ENCODE measurements at places on chromosomes 12 and 14.

DNA sequence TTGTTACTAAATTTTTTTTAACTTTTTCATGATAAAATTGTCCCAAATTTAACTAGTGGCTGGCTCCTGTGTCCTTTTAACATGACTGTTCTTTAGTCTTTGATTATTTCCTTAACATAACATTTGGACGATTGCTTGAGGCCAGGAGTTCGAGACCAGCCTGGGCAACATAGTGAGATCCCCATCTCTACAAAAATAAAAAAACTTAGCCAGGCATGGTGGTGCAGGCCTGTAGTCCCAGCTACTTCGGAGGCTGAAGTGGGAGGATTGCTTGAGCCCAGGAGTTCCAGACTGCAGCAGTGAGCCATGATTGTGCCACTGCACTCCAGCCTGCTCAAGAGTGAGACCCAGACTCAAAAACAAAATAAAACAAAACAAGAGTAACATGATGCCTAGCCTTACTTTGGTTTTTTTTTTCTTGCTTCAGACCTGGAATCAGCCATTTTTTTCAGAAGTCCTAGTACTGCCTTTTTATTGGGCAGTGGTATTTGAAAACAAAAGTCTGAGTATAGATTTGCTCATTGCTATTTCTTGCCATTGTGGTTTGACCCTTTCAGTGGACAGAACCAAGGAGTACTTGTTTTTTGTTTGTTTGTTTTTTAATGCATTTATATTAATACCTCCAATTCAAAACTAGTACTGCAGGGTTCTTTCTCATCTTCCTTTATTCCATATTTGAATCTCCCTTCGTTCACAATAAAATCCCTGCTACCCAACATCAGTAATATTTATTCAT, 4.8 kb downstream of the TOGARAM1 start:
- no peak overlapping the region for H3K27ac ChIP-seq
- H3K27me3 ChIP-seq, result no peaks in the 10 kb centered on the region
- H3K36me3 ChIP-seq, result peaks cover 4% of the 10 kb centered on the region
- peak overlapping the region; percentile 31 for H3K4me3 ChIP-seq
- no peak for DNase-seq

DNA sequence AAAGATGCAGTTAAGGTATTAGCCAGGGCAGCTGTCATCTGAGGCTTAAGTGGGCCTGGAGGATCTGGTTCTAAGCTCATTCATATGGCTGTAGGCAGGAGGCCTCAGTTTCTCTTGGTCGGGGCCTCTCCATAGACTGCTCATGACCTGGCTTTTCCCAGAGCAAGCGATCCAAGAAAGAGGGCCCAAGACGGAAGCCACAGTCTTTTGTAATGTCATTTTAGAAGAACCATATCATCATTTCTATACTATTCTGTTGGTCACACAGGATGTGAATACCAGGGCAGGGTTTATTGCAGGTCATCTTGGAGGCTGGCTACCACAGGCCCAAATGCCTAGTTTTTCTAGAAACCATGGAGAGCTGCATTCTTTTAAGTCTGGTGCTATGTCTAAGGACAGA, 47.7 kb downstream of the GNG2 start:
- no peak for DNase-seq
- H3K27me3 ChIP-seq, result no peaks in the 10 kb centered on the region
- no peak overlapping the region for H3K27ac ChIP-seq
- H3K4me3 ChIP-seq, result no peak overlapping the region
- H3K4me1 ChIP-seq, result peaks cover 3% of the 10 kb centered on the region
- H3K36me3 ChIP-seq, result no peaks in the 10 kb centered on the region

GRCh38 chr12:131454418-131455217, 256.3 kb upstream of the SFSWAP start:
- no peak for DNase-seq
- H3K27me3 ChIP-seq, result no peaks in the 10 kb centered on the region
- H3K4me1 ChIP-seq, result peaks cover 28% of the 10 kb centered on the region

DNA sequence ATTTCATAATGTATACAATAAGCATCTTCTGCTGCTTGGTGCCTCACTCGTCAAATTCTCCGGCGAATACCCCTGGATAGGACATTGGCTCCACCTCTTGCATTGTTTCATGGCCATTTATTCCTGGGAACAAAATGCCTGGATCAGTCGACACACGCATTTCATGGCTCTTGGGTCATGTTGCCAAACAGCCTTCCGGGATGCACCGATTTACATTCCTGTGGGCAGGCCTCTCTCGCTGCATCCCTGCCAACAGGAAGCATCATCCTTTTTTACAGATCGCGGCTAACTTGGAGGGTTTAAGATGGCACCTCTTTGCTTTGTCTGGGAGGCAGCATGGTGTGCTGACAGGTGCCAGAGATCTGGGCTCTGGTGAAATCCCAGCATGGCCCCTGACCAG, 32.7 kb upstream of the RIMBP2 start:
- H3K27ac ChIP-seq, result no peak overlapping the region
- no peaks in the 10 kb centered on the region for H3K27me3 ChIP-seq
- H3K4me3 ChIP-seq, result no peak overlapping the region

GRCh38 chr12:52201451-52201839, 9.6 kb upstream of the KRT80 start:
- no peaks in the 10 kb centered on the region for H3K36me3 ChIP-seq
- H3K27ac ChIP-seq, result no peak overlapping the region
- no peaks in the 10 kb centered on the region for H3K27me3 ChIP-seq
- no peak overlapping the region for H3K4me3 ChIP-seq

GRCh38 chr14:77314539-77315457, 5.9 kb downstream of the POMT2 start:
- peaks cover 49% of the 10 kb centered on the region for H3K4me1 ChIP-seq
- H3K36me3 ChIP-seq, result no peaks in the 10 kb centered on the region
- H3K27me3 ChIP-seq, result no peaks in the 10 kb centered on the region
- DNase-seq, result no peak
- H3K4me3 ChIP-seq, result no peak overlapping the region

DNA sequence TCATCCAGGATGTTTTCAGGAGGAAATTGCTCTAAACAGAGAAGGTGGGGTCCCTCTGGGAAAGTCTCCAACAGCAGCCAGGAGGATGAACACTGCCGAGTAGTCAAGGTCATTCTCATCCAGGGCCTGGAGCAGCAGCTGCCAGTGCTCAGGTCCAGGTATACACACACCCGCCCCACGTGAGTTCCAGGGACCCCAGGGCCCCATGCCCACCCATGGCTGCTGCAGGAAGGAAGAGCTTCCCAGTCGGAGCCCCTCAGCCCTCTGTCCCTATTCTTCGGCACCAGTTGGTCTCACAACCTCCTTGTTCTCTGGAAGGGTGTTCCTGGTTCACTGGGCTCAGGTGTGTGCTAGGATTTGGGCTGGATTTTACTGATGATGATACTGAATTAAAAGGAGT, 72.7 kb downstream of the ACTN1 start:
- H3K36me3 ChIP-seq, result peaks cover 50% of the 10 kb centered on the region
- H3K4me1 ChIP-seq, result no peaks in the 10 kb centered on the region
- no peak for DNase-seq
- H3K4me3 ChIP-seq, result no peak overlapping the region

DNA sequence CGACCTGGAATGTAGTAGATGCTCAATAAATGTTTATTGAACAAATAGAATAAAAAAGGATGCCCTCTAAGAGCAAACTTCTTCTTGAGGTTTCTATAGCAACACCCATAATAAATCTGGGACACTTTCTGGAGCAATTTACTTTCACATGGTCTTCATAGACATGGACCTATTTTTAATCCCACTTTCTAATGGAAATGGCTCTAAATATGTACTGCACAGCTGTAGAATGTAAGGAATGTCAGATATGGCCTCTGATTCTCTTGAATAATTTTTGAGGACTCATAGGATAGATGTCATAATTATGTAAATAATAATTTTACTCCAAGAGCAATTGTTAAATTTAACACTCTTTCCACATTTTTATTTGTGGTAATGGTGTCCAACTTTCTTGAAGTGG, 133.5 kb upstream of the DAAM1 start:
- H3K36me3 ChIP-seq, result no peaks in the 10 kb centered on the region
- H3K27ac ChIP-seq, result no peak overlapping the region
- no peak overlapping the region for H3K4me3 ChIP-seq
- no peak for DNase-seq

DNA sequence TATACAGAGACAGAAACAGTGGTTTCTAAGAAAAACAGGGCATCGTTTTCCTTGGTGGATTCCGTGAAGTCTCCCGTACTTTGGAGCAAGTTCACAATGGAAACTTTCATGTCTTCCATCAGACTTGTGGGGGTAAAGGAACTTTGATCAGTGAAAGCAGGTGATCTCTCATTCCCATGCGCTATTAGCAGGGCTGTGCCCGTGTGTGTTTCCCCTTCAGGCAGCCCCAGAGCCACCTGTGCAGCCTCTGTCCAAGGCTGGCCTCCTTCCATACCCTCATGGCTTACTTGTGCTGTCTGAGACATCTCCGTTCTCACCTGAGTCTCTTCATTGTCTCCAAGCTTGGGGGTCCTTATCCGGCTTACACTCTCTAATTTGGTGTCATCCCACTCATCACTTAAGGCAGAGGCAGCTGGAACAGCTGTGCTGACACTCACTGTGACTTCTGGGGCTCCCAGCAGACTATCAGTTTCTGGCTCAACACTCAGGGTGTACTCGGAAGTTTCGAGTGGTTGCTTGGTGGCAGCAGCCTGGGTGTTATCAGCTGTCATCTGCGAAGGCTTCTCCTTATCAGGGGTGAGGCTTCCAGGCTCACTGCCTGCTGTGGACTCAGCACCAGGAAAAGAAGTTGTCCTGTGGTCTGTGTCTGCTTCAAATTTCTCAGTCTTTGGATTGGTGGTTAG, 13.8 kb downstream of the ARMH4 start:
- H3K4me3 ChIP-seq, result no peak overlapping the region
- no peak overlapping the region for H3K27ac ChIP-seq
- no peaks in the 10 kb centered on the region for H3K27me3 ChIP-seq

- peak overlapping the region; percentile 81 for H3K4me3 ChIP-seq
- H3K4me1 ChIP-seq, result no peaks in the 10 kb centered on the region
- peak; percentile 71 for DNase-seq
- peak overlapping the region; percentile 95 for H3K27ac ChIP-seq
- H3K36me3 ChIP-seq, result no peaks in the 10 kb centered on the region
Observed at GRCh38 chr12:79934281-79935020, 446 bp downstream of the PPP1R12A start.

GRCh38 chr14:93303659-93304058, 29.2 kb downstream of the BTBD7 start:
- no peak overlapping the region for H3K4me3 ChIP-seq
- no peaks in the 10 kb centered on the region for H3K36me3 ChIP-seq
- no peaks in the 10 kb centered on the region for H3K4me1 ChIP-seq
- DNase-seq, result no peak
- no peaks in the 10 kb centered on the region for H3K27me3 ChIP-seq

GRCh38 chr12:62537551-62537950, 70.9 kb downstream of the MON2 start:
- no peak overlapping the region for H3K4me3 ChIP-seq
- no peaks in the 10 kb centered on the region for H3K4me1 ChIP-seq
- H3K27me3 ChIP-seq, result no peaks in the 10 kb centered on the region
- DNase-seq, result no peak

DNA sequence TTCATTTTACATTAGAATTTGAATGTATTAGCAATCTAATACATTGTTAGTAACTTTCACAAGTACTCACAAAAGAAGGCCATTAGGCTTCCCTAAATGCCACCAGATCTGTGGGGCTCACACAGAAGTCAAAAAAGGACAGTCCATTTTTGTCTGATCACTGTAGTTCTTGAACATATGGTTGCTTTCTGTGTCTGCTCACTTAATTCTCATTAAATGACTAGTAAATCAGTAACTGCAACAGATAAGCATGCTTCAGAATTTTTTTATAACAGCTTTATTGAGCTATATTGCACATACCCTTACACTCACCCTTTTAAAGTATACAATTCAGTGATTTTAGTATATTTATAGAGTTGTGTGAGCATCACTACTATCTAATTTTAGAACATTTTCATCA, 71.4 kb downstream of the DENND5B start:
- DNase-seq, result no peak
- peaks cover 7% of the 10 kb centered on the region for H3K4me1 ChIP-seq
- no peaks in the 10 kb centered on the region for H3K36me3 ChIP-seq
- H3K4me3 ChIP-seq, result no peak overlapping the region

- no peaks in the 10 kb centered on the region for H3K4me1 ChIP-seq
- no peaks in the 10 kb centered on the region for H3K36me3 ChIP-seq
- H3K27ac ChIP-seq, result no peak overlapping the region
- no peaks in the 10 kb centered on the region for H3K27me3 ChIP-seq
- no peak overlapping the region for H3K4me3 ChIP-seq
Observed at GRCh38 chr14:29475641-29476040, 452.0 kb downstream of the PRKD1 start.

DNA sequence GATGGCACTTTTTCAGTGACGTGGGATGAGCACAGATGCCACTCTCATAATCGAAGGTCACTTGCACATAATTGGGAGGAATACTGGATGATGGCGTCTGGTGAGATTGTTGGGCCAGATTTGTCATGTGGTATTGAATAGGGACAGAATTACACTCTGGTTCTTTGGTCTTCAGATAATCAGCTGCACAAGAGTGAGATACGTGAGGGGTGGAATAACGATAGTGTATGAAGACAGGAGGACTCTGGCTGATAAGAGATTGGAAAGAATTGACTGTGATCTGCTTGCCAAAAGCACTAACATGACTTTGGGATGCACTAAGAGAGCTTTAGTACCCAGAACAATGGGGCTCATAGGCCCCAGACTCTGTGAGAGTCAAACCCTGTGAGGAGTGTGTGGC, 7.0 kb upstream of the RABGGTA start:
- no peak overlapping the region for H3K27ac ChIP-seq
- no peaks in the 10 kb centered on the region for H3K36me3 ChIP-seq
- H3K4me3 ChIP-seq, result no peak overlapping the region
- H3K27me3 ChIP-seq, result no peaks in the 10 kb centered on the region
- no peaks in the 10 kb centered on the region for H3K4me1 ChIP-seq
- DNase-seq, result no peak

DNA sequence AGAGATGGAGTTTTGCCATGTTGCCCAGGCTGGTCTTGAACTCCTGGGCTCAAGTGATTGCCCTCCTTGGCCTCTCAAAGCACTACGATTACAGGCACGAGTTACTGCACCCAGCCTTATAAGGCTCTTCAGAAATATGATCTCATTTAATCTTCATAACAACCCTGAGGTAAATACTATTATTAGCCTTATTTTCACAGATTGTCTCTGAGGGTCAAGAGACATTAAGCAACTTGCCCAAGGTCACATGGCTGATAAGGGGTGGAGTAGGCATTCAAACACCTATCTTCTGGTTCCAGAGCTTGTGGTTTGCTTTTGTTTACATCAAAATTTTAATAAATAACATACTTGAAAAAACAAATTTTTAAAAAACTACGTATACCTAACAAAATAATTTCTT, 5.1 kb downstream of the PRKAG1 start:
- no peak overlapping the region for H3K27ac ChIP-seq
- DNase-seq, result no peak
- peaks cover 21% of the 10 kb centered on the region for H3K36me3 ChIP-seq
- peaks cover 8% of the 10 kb centered on the region for H3K4me1 ChIP-seq
- H3K27me3 ChIP-seq, result no peaks in the 10 kb centered on the region

GRCh38 chr12:26633591-26634210, 199.3 kb downstream of the ITPR2 start:
- H3K36me3 ChIP-seq, result peaks cover 2% of the 10 kb centered on the region
- H3K4me1 ChIP-seq, result no peaks in the 10 kb centered on the region
- DNase-seq, result no peak
- no peaks in the 10 kb centered on the region for H3K27me3 ChIP-seq

- H3K36me3 ChIP-seq, result no peaks in the 10 kb centered on the region
- H3K27me3 ChIP-seq, result peaks cover 19% of the 10 kb centered on the region
- H3K4me1 ChIP-seq, result no peaks in the 10 kb centered on the region
- no peak for DNase-seq
- no peak overlapping the region for H3K27ac ChIP-seq
- H3K4me3 ChIP-seq, result no peak overlapping the region
Observed at GRCh38 chr14:103286968-103287850, 46.8 kb upstream of the EIF5 start.

- H3K4me3 ChIP-seq, result no peak overlapping the region
- H3K27me3 ChIP-seq, result no peaks in the 10 kb centered on the region
- no peaks in the 10 kb centered on the region for H3K36me3 ChIP-seq
Observed at GRCh38 chr14:101623685-101624444, 62.6 kb downstream of the DIO3 start.

Measured in spinal cord (tissue), 10 donors.